ENCODE measurements at places on chromosomes 2 and 18.

- DNase-seq: no peak
Observed at GRCh38 chr18:12085786-12086185, 7.9 kb upstream of the ANKRD62 start.

GRCh38 chr18:63617049-63617914, 26.8 kb downstream of the SERPINB4 start:
- no peak for DNase-seq

- no peak for DNase-seq
Observed at GRCh38 chr18:45255197-45255890, 359.9 kb upstream of the SLC14A2 start.

DNA sequence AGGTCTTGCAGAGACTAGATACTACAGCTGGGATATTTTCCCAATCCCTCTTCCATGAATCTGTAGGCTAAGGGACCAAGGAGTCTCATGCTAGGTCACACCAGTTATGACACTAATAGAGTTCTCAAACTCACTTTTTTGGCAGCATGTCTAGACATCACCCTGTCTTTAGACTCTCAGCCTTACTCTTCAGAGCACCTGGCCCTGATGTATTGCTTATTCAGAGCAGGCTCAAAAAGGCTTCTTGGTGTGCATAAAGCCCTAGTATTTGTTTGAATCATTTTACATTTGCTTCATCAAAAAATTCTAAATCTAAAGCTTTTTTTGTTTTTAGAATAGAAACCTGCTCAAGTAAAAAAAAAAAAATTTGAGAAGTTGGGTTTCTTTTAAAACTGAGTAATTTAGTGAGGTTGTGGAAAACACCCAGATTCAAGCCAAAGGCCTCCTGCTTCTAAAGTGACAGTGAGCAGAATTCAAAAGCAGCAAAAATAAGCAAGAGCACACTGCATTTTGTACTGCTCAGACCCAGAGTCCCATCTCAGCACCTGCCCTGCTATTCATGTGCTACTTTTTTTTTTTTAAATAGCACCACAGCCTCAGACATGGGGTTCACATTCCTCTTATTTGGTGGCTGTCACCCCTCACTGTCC, 18.0 kb upstream of the DNAH6 start:
- no peak for DNase-seq

GRCh38 chr2:54859416-54859815, 136.0 kb downstream of the EML6 start:
- DNase-seq: no peak

- no peak for DNase-seq
Observed at GRCh38 chr2:60549928-60550177, 3.6 kb downstream of the BCL11A start.

DNA sequence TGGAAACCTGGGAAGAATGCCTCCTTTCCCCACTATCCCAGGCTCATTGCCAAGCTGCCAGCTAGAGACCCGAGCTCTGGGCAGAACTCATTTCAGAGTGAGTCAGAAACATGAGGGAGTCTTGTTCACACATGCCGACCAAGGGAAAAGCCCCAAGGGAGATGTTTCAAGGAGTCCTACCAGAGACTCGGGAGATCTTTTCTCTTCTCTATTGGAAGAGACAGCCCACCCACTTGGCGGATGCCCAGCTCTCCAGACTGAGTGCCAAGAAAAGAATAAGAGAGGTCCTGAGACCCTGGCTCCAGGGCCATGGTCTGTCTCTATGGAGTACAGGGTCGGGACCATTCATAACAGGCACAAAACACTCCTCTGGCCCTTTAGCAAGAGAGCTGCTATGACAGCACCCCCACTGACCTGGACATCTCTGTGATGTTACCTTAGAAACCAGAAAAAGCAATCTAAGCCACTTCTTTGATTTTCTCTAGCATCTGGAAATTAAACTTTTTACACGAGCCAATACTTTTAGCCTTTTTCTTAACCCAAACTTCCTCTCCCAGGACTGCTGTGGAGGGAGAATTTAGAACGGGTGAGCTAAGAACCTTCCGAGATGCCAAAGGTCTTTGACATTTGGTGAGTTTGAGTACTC, 18.5 kb upstream of the IGFBP5 start:
- DNase-seq: no peak

- no peak for DNase-seq
Observed at GRCh38 chr2:10253596-10254372, 48.9 kb upstream of the HPCAL1 start.

- DNase-seq: no peak
Observed at GRCh38 chr2:140643761-140644187, 1487.0 kb downstream of the LRP1B start.

GRCh38 chr18:24536326-24536725, 75.9 kb downstream of the HRH4 start:
- no peak for DNase-seq

DNA sequence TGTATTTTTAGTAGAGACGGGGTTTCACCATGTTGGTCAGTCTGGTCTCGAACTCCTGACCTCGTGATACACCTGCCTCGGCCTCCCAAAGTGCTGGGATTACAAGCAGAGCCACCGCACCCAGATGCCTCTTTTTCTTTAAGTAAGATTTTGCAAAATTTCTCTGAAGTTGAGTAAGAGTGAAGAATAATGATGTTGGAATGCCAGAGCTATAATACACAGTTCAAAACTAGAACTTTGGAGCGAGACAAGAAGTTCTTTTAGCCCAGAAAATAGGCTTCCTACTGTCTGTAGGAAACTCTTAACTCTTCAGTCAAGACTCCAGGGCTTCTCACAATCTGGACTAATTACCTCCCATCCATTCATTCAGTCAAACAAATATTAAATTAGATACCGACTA, 51.4 kb downstream of the MARCHF4 start:
- DNase-seq: no peak

DNA sequence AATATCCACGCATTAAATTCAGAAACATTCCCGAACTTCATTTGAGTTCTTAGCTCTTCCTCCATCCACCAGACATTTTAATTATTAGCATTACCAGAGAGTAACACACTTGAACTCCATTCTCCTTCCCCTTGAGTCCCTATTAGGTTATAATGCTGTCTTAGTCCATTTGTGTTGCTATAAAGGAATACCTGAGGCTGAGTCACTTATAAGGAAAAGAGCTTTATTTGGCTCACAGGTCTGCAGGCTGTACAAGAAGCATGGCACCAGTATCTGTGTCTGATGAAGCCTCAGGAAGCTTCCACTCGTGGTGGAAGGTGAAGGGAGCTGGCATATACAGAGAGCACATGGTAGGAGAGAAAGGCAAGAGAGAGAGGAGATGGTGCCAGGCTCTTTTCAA, 25.4 kb downstream of the TBC1D8 start:
- no peak for DNase-seq

DNA sequence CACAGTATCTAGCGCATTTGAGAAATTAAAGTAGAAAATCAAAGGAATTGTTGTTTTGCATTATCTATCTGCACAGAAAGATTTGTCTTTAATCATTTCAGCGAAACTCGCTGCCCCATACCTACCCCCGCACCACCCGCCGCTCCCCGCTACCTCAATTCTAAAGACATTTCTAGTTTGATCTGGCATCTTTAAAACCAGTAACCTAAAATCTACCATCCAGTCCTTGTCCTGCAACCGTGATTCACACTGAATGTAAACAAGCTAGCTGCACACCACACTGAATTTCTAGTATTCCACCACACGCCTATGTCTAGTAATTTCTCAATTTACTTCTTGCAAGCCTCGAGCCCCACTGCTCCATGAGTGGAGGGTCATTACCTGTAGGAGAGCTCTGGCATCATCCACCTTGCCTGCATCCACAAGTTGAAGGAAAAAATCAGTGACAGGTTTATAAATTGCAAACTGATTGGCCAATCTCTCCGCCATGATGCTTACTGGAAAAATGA, 60.1 kb downstream of the ABCG8 start:
- DNase-seq: no peak

DNA sequence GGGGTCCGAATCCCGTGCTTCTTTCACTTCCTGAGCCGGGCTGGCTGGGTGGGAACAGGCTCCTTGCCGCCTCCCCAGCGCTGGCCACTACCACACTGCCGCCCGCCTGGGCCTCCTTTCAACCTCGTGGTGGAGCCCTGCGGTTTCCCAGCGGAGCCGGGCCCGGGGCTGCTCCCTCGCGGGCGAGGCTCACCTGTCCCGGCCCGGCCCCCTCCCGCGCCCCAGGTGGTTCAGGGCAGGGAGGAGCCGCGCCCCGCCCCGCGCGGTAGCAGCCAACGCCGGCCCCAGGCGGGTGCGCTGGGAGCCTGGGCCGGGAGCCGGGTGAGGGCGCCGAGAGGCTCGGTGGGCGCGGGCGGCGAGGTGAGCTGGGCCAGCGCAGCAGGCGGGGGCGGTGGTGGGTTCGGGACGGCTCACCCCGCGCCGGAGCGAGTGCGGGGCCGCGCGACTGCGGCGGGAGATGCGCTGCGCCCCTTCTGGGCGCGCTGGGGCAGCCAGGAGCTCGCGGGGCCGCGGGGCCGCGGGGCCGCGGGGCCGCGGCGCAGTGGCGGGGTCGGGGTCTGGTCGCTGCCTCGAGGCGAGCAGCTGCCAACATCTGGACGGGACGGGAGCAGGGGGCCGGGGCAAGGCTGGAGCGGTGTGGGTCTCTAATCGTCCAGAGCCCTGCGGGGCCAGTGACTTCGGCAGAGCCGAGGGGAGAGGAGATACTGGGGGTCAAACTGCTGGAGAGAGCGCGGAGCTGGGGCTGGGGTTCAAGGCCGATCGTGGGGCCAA, at the start of gene LYPD6B:
TSS of gene LYPD6B (plus strand) at position 258 of the 771 bp plus-strand sequence. CDS start 92,250 bp downstream, outside the sequence.
- DNase-seq: no peak

- DNase-seq: no peak
Observed at GRCh38 chr2:82875858-82876257, 1583.2 kb downstream of the SUCLG1 start.

- DNase-seq: no peak
Observed at GRCh38 chr18:45137087-45137419, 456.4 kb downstream of the SETBP1 start.
